ENCODE measurements at places on chromosomes 6 and 20.

GRCh38 chr6:159163901-159164370, 5.3 kb upstream of the FNDC1 start:
- no peak for DNase-seq

DNA sequence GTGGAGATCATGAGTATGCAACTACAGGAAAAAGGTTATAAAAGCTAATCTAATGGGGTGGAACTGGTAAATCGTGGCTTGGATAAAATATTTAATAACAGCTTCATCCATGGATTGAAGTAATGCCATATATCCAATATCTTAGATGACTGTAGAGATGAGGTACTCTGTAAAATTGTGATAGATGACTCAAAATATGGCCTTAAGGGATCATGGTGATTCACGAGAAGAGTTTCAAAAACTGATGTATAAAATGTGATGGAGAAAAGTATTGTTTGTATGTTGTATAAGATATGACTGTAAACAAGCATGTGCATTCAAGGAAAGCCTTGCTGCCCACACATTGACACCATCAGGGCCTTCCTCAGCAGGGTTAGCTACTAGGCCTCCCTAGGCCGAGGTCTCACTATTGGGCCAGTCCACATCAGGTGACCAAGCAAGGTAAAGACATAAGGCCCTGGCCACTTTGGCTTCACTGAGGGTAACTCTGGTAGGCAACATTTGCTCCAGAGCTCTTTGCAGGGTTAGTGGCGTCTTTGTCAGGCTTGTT, 17.7 kb upstream of the CCN6 start:
- no peak for DNase-seq

- DNase-seq: no peak
Observed at GRCh38 chr6:424741-425417, 33.3 kb downstream of the IRF4 start.

DNA sequence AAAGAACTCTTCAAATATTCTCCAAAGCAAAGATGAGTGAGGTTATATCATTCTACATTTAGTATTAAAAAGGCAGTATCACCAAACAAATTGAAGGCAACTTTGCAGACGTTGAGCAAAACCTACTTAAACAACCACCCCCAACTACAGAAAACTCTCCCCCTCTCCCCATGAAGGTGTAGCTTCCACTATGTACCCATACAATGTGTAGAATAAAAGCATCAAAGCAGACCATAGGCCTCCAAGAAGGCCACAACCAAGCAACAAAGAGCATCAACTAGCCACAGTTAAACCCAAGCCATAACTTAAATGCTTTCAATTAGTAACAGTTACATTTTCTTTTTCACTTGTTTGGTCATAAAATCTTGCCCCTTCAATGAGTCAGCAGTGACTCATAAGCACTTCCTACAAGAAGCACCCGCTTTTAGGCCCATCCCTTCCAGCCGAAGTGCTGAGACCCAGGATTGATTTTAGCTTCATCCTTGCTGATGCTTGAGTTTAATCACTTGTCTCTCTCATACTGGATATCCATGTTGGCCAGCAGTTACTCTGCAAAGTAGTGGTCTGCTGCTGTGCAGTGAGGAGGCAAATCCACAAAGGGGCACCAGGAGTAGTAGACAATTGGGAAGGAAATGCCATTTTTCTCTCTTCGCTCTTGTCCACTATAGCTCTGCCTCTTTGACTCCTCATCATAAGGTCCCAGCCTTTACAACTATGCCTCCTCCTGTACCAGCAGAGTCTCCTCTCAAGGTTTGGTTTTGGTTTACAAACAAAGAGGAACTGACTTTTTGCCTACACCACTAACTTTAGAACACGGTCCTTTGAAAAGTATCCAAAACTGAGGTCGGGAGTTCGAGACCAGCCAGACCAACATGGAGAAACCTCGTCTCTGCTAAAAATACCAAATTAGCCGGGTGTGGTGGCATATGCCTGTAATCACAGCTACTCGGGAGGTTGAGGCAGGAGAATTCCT, 8.4 kb upstream of the NUP153 start:
- DNase-seq: no peak

DNA sequence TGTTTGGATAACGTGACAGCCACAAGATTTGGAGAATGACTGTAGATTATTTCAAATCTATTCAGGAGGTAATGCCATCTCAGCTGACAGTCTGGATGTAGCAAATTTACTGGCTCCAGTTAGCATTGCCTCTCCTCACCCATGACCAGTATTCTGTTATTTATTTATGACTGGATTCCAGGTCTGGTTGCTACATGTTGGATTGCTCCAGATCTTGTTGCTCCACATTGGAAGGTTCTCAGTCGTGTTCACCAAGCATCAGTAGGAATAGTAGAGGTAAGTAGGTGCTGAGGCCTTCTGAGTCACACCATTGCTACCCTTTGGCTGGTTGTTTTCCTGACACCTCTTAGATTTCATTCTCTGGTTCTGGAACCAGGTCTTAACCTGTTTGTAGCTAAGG, 69.5 kb upstream of the ELOVL5 start:
- DNase-seq: no peak

- DNase-seq: no peak
Observed at GRCh38 chr20:38155811-38156210, 9.3 kb downstream of the TGM2 start.

GRCh38 chr6:163775313-163775712, 360.8 kb downstream of the QKI start:
- DNase-seq: no peak
